ENCODE measurements at places on chromosomes 4 and X. TPM values are rescaled to one million over a fixed set of nuclear protein-coding genes. Genes with fewer than 3 reads are reported as not detected.

Gene CCNB3
- total RNA-seq: 0.09 TPM

DNA sequence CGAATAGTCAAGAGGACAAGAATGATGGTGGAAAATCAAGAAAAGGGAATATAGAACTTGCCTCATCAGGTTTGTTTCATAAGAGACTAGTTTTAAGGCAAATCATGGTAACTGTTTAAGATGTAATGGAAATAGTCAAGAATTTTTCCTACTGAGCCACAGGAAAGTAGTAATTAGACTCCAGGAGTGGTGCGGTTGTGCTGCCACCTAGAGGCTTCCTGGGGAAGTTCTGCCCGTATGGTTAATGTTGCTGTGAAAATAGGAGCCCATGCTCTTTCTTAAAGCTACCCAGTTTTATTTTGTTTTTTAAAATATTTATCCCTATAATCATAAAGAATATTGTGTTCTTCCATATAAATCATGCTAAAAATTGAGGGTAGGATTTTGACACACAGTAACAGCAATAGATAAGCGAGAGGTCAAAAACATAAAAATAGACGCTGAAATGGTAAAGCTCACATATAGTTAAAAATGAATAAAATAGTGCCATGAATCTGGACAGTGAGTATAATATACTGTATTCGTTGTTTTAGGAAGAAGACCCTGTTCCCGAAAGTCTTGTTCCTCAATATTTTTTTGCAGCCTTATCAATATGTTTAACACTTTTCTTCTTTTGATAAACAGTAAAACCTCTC is 87.0 kb downstream of the PHOX2B start:
- H3K27me3 ChIP-seq: no peaks in the 10 kb centered on the region
- H3K27ac ChIP-seq: no peak overlapping the region
- DNase-seq: peak; percentile 58
- no peaks in the 10 kb centered on the region for H3K4me1 ChIP-seq
- H3K4me3 ChIP-seq: no peak overlapping the region

DNA sequence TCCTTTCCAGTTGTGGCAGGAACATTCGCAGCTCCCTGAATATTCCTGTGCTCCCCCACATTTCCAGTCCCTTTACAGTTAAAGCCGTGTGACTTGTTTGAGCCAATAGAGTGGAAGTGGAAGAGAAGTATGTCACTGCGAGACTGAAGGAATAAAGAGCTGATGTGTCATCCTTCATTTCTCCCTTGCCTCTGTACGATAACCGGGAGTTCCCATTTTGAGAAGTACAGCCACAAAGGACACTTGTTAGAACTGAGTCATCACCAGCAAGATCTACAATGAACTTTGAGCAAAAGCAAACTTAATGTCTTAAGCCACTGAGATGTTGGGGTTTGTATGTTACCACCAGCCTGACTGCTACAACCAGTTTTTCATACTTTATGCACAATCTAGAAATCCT is 92.3 kb downstream of the SPRY1 start:
- no peak overlapping the region for H3K27ac ChIP-seq
- no peaks in the 10 kb centered on the region for H3K36me3 ChIP-seq
- DNase-seq: no peak
- H3K27me3 ChIP-seq: no peaks in the 10 kb centered on the region
- no peaks in the 10 kb centered on the region for H3K4me1 ChIP-seq
- H3K4me3 ChIP-seq: no peak overlapping the region

GRCh38 chrX:133776072-133776471 is 209.3 kb downstream of the GPC3 start:
- H3K27me3 ChIP-seq: no peaks in the 10 kb centered on the region
- no peak overlapping the region for H3K4me3 ChIP-seq
- peak; percentile 47 for DNase-seq
- no peaks in the 10 kb centered on the region for H3K4me1 ChIP-seq

GRCh38 chr4:111689731-111690130 is 455.5 kb upstream of the FAM241A start:
- H3K4me1 ChIP-seq: no peaks in the 10 kb centered on the region
- no peak for DNase-seq
- H3K36me3 ChIP-seq: no peaks in the 10 kb centered on the region
- H3K4me3 ChIP-seq: no peak overlapping the region
- H3K27me3 ChIP-seq: no peaks in the 10 kb centered on the region
- no peak overlapping the region for H3K27ac ChIP-seq

Gene GIMD1
- total RNA-seq: not detected

Gene CFAP99
- not detected for total RNA-seq

- H3K4me1 ChIP-seq: peaks cover 14% of the 10 kb centered on the region
- no peak for DNase-seq
- peaks cover 4% of the 10 kb centered on the region for H3K36me3 ChIP-seq
Measured at GRCh38 chrX:110055616-110056015, 52.7 kb downstream of the TMEM164 start.

Gene UBA6
- total RNA-seq: 162 TPM

Gene TKTL2
- total RNA-seq: not detected

DNA sequence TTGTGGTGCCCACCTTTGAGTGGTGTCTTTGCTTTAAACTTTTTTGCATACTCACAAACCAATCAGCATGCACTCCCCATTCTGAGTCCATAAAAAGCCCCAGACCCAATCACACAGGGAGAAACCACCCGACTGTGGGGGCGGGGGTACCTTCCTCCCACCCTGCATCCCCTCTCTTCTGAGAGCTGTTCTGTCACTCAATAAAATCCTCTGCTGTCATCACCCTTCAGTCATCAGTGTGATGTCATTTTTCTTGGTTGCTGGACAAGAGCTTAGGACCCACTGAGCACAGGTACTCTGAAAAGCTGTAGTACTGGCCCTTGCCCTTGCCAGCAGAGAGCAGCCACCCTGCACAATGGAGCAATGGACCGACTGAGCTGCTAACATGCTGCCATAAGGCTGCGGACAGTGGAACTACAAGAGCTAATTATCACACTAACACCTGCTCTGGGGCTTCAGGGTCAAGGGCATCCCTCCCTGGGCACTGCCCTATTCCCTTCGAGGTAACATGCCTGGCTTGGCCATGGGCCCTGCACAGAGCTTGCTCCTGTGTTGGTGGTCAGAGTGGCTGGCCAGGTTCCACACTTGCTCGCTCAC is 62.9 kb upstream of the PGRMC2 start:
- no peak overlapping the region for H3K4me3 ChIP-seq
- no peaks in the 10 kb centered on the region for H3K36me3 ChIP-seq
- H3K27me3 ChIP-seq: no peaks in the 10 kb centered on the region
- no peak for DNase-seq
- no peak overlapping the region for H3K27ac ChIP-seq
